ENCODE measurements at places on chromosomes 3 and 15.

- DNase-seq: peak; percentile 91
These were observed at the start of gene CFAP91 for GRCh38 chr3:119702530-119703527. Gene CFAP91, plus strand, starts transcription at chr3:119703022. Its CDS starts 77 bp downstream, at chr3:119703099.

DNA sequence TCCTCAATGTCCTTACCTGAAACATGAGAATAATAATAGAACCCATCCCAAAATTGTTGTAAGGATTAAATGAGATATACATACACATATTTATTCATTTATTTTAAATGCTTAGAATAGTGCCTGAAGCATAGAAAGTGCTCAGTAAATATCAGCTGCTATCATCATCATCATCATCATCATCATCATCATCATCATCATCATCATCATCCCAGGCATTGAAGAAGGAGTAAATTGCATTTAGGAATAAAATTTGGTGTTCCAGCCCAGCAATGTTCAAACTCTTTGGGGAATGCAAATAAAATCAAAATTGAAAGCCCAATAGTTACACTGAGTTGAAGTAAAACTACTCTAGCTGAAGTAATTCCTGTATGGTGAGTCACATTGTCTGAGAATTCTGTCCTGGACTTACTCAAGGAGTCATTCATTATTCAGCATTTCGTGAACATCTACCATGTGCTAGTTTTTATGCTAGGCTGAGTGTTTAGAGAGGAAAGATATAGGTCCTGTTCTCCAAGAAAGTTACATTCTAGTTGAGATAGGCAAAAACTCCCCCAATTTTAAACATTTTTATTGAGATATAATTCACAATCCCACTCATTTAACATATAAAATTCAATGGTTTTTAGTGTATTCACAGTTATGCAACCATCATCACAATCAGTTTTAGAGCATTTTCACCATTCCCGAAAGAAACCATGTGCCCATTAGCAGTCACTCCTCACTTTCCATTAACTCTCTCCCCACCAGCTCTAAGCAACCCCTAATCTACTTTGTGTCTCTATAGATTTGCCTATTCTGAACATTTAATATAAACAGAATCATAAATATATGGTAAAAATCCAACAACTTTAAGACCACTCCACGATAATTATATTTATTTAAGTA lies 107.2 kb downstream of the FRMD5 start:
- no peak for DNase-seq

- no peak for DNase-seq
These were observed 1.9 kb downstream of the SPTBN5 start for GRCh38 chr15:41891946-41892345.

DNA sequence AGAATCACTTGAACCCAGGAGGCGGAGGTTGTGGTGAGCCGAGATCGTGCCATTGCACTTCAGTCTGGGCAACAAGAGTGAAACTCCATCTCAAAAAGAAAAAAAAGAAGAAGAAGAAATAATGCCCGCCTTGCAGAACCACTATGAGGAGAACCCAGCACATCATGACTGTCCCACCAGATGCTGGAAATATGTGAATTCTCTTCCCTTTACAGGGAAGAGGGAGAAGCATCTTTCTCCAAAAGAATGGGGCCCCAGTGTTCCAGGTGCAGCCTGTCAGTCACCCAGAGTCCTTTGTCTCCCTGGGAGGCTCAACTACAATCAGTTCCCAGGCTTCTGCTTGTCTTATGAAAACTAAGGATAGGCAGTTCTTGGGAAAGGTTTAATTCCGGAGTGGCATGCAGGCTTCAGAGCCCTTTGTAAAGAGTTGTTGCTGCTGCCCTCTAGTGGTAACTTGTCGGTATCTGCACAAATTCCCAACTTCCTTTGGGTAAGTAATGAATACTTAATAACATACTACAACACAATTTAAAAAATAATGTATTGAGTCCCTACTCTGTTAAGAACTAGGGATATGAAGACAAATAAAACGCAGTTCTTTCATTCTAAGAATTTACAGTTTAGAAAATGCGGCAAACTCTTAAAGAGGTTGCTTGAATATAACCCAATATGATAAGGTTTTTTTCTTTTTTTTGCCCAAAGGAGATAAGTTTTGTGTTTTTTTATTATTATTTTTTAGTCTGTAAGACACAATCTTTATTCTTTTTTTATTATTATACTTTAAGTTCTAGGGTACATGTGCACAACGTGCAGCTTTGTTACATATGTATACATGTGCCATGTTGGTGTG lies 18.6 kb upstream of the TICRR start:
- peak; percentile 47 for DNase-seq

DNA sequence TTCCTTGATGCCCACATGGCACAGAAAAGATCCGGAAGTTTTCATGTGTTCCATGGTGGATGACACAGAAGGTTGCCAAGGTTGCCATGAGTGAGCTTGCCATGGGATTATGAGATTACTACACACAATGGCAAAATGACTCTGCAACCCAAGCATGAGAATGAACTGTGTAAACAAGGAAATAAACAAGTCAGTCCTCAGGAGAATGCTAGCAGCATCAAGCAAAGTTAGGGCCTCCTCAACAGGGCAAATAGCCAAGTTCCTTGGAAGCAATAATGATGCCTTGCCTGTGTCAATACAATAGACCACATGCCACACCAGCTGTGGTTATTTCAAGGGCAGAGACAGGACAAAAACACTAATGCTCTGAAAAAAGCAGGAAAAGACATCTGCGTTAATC lies 41.8 kb downstream of the AQR start:
- no peak for DNase-seq

GRCh38 chr15:57909388-57909787 lies 156.1 kb downstream of the ALDH1A2 start:
- no peak for DNase-seq

DNA sequence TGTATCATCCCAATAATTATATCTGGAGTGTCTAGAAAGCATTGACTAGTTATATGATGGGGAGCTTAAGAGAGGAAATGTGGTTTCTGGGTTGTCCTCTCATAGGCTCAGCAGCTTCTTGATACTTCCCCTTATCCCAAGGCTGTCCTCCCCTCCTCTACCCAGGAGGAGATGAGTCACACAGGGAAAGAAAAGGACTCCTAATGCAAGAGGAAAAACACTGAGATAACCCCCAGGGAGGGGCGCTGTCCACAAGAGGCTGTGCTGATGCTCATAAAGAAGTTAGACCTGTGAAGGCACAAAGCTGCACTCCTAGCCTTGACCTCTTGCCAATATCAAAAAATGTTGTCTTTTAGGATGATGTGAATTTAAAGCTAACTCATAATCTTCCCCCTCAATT lies 28.8 kb upstream of the GYG1 start:
- DNase-seq: no peak

GRCh38 chr3:68706096-68706495 lies 226.3 kb downstream of the TAFA4 start:
- no peak for DNase-seq

- DNase-seq: no peak
These were observed 84.5 kb downstream of the ASB7 start for GRCh38 chr15:100686725-100687473.

GRCh38 chr15:63223463-63223862 lies 34.1 kb downstream of the RAB8B start:
- DNase-seq: no peak

DNA sequence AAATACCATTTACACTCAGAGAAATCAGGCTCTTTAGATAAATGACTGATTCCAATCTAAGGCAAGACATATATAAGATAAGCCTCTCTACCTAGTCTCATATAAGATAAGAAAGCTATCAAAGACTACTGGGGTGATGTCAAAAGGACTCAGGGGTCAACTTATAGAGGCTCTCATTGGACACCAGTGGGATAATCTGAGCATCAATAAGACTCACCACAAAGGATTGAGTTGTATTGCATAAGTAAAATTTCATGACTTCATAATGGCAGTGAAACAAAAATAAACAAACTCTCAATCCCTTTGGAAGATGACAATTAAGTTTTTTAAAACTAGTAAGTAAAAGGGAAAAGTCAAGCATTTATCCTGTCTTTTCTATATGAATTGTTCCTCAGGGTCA lies 317.8 kb downstream of the SHQ1 start:
- DNase-seq: no peak

DNA sequence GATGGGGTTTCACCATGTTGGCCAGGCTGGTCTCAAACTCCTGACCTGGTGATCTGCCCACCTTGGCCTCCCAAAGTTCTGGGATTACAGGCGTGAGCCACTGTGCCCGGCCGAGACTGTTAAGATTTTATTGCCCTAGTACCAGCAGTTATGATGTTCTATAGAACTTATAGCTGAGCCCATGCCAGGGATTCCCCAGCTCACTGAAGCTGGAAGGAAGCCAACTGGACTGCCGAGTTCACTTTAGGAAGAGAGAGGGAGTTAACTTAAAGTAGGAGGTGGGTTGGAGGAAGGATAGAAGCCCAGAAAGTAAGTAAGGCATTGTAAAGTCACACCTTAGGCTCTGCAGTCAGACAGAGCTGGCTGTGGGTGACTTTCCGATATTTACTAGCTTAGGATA lies 101.1 kb upstream of the BOC start:
- DNase-seq: no peak

DNA sequence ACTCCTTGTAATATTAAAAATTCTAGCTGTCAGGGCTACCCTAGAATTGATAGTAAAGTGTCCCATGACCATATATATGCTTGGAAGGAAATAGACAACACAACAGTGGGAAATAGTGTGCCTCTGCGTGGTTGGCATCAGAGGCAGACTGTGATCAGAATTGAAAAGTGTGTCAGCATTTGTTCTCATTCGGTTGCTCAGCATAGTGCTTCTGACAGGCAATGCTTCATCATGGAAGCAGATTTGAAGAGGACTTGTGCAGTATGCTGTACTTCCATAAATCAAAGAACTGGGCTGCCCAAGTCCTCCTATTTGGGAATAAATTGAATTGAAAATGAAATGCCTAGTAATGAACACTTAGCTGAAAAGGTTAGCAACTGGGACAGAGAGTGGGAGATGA lies 435.7 kb downstream of the DIPK2A start:
- DNase-seq: no peak

- no peak for DNase-seq
These were observed 289.1 kb upstream of the DNAJC19 start for GRCh38 chr3:181278468-181279238.

DNA sequence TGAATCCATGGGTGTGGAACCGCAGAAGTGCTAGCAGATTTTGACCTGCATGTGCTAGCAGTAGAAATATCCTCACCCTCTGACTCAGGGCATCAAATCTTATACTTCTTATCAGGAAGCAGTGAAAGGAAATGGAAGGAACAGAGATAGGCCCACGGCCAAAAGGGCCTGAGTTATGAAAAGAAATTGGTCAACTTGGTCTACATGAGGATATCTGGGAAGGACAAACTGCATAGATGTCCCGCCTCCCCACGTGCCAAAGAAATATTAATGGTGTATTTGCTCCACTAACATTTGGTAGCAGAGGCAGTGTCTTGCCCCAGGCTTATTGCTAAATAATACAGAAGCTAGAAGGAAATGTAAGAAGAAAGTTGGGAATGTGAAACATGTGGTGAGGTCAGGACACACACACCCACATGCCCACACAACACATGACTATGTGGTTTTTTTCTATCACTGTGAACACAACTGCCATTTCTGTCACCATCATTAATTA lies 93.6 kb upstream of the COL8A1 start:
- DNase-seq: no peak

DNA sequence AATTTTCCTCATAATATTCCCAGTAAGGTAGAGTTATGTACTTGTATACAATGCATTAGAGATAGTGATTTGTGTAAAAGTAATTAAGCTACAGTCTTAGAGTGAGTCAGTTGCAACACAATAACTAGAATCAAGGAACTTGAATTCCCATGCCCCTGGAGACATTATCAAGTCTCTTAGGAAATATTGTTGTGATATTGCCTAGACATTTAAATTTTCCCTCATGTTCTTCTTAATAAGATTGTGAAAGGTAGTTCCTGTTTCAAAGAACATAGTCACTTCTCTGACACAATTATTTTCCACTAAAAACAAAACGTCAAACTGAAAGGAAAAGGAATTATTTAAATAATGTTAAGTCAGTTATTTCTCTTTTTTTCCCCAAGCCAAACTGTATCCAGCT lies 13.0 kb upstream of the ATP1B3 start:
- no peak for DNase-seq

GRCh38 chr3:10703875-10704274 lies 112.2 kb upstream of the SLC6A11 start:
- no peak for DNase-seq

GRCh38 chr3:139933766-139934165 lies 1.2 kb upstream of the CLSTN2 start:
- DNase-seq: no peak

- no peak for DNase-seq
These were observed 489.0 kb upstream of the CDIN1 start for GRCh38 chr15:36090286-36090946.

GRCh38 chr15:42704492-42704926 lies 32.4 kb downstream of the CDAN1 start:
- peak; percentile 64 for DNase-seq

GRCh38 chr3:186237915-186238314 lies 124.1 kb downstream of the DGKG start:
- no peak for DNase-seq

GRCh38 chr15:50930792-50931191 lies 22.3 kb downstream of the AP4E1 start:
- DNase-seq: no peak

DNA sequence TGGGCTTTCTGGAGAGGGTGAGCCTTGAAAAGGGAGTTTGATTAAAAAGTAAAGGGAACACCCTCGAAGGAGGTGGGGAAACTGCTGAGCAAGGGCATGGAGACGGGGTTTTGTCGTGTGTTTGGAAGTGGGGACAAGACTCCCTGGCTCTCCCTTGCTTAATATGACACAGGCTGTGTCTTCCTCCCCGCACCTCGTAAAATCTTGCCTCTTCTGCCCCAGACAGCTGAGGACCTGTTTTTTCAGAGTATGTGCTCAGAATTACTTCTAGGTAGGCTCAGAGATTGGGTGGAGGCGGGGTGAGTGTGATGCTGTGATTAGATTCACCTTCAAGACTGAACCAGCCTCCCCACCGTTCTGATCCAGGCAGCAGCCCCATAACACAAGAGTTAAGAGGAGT lies 244.4 kb upstream of the TLE3 start:
- no peak for DNase-seq

- DNase-seq: no peak
These were observed 73.4 kb downstream of the SLCO3A1 start for GRCh38 chr15:91926908-91927270.

GRCh38 chr3:35276568-35276967 lies 362.8 kb upstream of the ARPP21 start:
- DNase-seq: no peak

Measured in stimulated activated naive CD8-positive, alpha-beta T cell treated with anti-CD3 and anti-CD28 coated beads, Interleukin-15, Interleukin-2, amounts not matched to agents 100 U/mL and 50 U/mL, for 24 hours (primary cell).